CD4-positive, alpha-beta memory T cell (primary cell): ENCODE measurements at places on chromosomes 11 and 22. TPM values are rescaled to one million over a fixed set of nuclear protein-coding genes. Genes with fewer than 3 reads are reported as not detected.

DNA sequence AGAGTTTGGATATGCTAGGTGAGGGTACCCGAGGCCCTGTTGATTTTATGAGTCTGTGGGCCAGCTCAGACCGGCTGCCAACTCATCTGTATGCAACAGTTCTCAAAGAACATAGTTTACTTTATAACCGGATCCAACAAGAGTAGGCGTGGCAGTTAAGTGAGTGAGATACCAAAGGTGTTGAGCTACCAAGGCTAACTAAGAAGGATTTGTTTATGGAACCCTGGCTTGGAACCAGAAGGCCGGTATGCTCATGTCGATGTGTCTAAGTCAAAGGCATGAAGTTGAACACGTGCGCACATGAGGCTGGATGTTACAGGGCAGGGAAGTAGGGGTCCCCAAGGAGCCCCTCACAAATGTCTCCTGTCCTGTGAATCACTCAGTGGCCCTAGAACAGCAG is at the start of gene KCNJ1:
KCNJ1 (minus strand) TSS at position 20 of the 400 bp plus-strand sequence. CDS start 27,053 bp downstream, outside the sequence.
- DNase-seq: peak; percentile 17

DNA sequence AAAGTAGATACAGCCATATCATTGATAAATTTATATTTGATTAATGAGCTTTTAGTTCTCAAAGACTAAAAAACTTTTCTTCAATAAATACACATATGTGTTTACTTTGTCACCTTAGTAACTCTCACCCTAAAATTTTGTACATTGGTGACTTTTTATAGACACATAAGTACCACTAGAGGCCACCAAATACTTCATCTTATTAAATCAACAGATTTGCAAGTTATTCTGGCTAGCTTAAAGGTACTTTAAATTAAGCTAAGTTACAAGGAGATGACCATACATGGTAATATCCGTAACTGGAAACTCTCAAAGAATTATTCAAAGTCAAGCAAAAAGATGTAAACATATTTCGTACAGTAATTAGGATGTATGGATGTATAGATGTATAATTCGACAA is 112.2 kb downstream of the SBF2 start:
- DNase-seq: no peak

DNA sequence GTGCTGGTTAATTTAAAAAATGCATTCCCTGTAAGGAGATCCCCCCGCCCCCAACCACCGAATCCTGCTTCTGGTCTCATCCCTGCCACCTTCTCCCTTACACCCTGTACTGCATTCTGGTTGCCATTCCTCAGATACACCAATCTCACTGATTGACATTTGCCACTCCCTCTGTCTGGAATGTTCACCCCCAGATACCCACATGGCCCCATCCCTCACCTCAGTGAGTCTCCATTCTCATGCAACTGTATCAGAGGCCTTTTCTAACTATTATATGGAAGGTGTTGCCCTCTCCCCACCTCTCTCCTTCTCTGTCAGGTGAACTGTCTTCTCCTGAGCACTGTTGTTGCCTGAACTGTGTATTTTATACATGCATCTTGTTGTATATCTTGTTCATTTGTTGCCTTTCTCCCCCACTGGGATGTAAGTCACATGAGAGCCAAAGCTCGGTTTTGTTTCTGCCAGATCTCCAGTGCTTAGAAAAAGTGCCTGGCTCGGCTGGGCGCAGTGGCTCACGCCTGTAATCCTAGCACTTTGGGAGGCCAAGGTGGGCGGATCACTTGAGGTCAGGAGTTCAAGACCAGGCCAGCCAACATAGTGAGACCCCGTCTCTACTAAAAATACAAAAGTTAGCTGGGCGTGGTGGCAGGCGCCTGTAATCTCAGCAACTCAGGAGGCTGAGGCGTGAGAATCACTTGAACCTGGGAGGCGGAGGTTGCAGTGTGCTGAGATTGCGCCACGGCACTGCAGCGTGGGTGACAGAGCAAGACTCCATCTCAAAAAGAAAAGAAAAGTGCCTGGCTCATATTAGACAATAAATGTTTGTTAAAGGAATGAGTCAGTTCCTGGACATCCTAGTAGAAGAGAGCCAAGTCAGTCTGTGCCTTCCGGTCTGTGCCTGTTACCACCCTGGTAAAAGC is 61.0 kb downstream of the TNRC6B start:
- no peak for DNase-seq

GRCh38 chr22:19986410-19987341 is 29.9 kb downstream of the ARVCF start:
- peak; percentile 51 for DNase-seq

DNA sequence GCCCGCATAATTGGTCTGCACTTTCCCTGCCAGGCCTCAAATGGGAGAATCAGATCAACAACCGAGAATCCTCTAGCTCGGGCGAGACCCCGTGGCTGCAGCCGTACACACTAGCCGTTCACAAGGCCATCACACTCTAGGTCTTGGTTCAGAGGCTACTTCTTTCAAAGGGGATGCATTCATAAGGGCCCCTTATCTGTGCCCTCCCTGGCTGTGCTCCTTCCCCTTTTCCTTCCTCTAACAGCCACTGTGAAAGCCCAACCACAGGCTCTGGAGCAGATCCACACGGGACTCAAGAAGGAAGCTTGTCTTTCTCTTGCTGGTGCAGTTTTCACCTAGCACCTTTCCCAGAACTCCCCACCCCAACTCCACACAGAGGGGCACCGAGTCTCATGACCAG is 24.5 kb downstream of the SMIM38 start:
- no peak for DNase-seq

DNA sequence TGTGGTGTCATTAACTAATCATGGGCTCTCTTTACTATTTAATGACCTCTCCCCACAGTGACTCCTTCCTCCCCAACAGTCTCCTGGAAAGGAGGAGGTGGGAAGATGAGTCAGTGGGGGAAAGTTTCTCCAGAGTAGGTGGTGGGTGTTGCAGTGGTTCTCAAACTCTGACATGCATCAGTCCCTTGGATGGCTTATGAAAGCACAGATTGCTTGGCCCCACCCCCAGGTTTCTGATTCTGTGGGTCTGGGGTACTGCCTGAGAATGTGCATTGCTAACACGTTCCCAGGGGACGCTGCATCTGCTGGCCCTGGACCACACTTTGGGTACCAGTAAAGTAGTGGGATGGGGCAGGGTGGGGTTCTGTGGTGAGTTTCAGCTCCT is 9.8 kb downstream of the CD82 start:
- DNase-seq: no peak

Gene ENTHD1
- polyA plus RNA-seq: 0.14 TPM
